NCI-H748 treated with DMSO at 0.1 percent for 48 hours (cell line): ENCODE measurements at places on chromosomes 5 and 9.

DNA sequence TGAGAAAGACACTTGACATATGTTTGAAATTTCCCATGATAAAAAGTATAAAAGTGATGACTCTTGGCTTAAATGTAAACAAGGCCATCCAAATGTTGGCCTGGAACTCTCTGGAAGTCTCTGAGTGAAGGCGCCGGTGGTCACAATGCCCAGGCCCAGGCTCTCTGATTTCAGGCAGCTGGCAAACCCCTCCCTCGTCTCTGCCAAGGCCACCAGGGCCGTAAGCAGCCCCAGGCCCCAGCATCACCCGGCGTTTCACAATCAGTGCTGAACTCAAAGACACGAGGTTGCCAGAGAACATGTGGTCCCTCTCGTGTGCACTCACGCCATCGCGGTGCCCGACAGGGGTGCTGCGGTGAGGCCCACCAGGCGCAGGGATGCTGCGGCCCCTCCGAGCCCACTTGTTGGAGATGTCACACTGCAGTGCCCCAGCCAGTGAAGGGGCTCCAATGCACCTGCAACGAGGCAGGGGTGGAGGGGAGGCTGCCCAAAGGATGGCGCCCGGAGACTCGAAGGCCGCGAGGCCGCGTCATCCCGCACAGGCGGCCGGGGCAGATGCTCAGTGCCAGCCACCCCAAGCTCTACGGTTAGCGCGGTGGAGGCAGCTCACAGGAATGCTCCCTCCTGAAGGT is 15.0 kb downstream of the LPCAT1 start:
- DNase-seq = no peak

GRCh38 chr9:70533492-70533891 is 119.0 kb upstream of the KLF9 start:
- DNase-seq = no peak

DNA sequence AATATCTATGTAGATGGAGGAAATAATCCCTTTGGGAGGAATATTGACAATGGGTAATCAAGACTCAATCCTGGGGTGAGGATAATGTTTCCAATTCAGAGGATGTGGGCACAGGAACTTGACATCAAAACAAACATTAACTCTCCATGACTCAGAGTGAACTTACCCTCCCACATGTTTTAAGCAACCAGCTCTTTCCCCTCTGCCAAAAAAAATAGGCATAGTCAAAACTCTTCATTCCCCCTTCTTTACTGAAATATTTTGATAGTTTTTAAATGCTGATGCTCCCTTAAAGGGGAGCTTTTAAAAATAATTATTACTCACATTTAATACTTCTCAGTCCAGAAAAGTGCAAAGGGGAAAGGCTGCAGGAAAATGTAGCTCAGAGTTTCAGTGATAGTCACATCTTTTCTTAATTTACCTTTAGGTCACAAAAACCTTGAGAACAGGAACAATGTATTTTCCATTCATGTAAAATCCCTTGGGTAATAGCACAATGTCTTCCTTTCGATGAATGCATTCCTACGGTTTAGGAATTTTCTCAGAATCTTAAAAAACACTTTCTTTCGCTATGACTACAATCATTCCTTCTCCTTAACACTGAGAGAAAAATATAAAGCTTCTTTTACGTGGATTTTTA is 298.4 kb upstream of the GRAMD2B start:
- DNase-seq = no peak

DNA sequence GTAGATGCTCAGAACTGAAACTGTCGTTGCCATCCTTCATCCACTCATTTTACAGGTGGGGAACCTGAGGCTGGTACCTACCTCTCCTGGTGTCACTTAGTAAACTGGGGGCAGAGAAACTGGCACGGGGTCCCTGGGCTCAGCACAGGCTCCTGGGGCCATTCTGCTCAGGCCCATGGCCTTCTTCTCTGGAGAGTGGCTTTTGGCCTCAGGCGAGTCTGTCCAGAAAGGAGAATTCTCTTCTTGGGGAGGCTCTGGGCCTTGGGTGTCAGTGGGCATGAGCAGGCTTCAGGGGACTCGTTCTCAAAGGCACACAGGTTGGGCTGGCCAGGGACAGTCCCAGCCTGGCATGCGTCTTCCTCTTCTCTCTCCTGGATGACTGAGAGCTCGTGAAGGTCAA is 24.6 kb downstream of the COL5A1 start:
- no peak for DNase-seq

- DNase-seq = no peak
These were observed 42.9 kb upstream of the FBXW11 start for GRCh38 chr5:172049226-172049796.

DNA sequence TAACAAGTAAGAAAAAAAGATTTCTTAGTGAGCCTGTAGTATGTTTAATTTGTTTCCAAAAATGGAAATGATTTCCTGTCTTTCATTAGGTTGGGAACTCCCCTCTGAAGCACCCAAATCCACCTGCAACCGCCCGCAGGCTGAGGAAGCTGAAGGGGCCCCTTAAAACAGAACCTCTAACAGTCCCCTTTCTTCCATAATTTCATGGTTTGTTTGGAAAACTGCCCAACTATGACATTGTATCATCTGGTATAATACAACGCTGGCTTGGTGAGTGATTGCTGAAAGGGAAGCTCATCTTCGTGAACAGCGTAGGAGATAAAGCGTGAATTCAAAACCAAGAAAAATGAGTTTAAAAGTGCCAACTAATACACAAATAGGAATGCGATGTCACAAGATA is 215.5 kb downstream of the FSTL4 start:
- DNase-seq = no peak

GRCh38 chr5:42037379-42037932 is 112.4 kb downstream of the FBXO4 start:
- no peak for DNase-seq

- no peak for DNase-seq
These were observed 59.3 kb downstream of the SLC22A5 start for GRCh38 chr5:132428484-132429462.

DNA sequence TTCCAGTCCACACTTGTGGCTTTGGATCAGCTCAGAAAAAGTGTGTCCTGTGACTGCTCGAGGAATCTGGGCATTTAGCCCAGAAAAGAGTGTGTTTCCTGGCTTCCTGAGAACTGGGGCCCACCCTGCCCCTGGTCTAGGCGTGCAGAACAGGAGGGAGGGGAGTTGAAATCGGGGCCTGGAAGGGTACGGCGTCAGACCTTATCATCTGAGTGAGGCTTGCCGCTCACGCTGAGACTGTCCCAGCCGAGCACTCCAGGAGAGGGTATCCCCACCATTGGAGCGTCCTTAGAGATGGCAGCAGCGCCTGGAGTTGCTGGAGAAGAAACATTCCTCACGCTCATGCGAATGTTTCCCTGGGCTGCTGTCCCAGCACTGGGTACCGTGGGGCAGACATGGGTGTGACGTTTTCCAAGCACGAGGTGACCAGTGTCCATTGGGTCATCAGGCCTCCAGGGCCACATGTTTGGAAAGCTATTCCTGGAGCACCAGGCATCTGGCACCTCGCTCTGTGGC is 22.5 kb downstream of the NEK6 start:
- no peak for DNase-seq

- no peak for DNase-seq
These were observed 83.8 kb upstream of the GNA14 start for GRCh38 chr9:77731930-77732329.

- no peak for DNase-seq
These were observed 98.2 kb downstream of the PCSK5 start for GRCh38 chr9:75988663-75989062.

DNA sequence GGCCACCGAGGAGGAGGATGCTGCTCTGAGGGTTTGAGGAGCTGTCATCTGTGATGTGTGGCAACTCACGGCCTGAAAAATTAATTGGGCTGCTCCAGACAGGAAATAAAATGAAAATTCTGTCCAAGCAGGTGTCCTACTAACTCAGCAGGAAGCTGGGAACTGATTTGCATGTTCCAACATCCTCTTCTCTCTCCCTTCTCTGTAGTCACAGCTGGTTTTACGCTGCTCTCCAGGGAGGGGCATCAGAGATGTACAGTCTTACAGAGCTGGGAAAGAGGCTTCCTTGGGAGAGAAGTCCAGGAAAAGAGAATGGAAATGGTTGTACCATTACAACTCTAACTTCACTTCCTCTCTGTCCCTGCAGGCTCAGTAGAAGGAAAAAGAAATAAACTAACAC is 24.2 kb upstream of the SIL1 start:
- no peak for DNase-seq

GRCh38 chr5:100787648-100788047 is 115.4 kb downstream of the ST8SIA4 start:
- DNase-seq = no peak

DNA sequence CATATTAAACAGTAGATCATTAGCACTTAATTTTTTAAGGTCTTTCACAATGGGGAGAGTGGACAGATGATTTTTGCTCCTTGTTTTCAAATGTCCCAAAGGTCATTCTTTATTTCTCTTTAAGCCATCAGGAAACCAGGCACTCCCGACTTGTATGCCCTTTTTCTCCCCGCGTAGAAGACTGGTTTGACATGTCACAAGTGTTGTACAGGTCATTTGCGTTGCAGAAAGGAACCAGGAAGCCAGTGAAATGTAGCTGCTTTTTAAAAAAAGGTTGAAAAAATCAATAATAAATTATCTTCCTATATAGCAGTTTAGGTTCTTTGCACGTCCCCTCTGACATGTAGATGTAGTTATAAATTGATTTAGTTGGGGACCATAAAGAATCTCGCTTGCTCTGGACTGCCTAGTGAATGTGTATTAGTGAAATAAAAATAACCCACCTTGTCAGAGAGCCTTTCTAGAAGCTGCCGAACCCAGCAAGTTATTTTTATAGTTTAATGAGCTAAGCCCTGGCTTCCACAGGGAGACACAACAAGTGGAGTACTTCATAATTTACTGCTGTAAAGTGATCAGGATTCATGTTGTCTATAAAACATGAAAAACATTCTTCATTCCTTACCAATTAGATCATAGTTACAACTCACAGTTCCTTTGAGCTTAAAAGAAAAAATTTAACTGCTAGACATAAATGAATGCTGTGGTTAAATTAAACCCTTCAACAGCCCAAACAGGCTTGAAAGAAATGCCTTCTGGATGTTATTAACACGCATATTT is 404.6 kb downstream of the CSNK1G3 start:
- DNase-seq = no peak

DNA sequence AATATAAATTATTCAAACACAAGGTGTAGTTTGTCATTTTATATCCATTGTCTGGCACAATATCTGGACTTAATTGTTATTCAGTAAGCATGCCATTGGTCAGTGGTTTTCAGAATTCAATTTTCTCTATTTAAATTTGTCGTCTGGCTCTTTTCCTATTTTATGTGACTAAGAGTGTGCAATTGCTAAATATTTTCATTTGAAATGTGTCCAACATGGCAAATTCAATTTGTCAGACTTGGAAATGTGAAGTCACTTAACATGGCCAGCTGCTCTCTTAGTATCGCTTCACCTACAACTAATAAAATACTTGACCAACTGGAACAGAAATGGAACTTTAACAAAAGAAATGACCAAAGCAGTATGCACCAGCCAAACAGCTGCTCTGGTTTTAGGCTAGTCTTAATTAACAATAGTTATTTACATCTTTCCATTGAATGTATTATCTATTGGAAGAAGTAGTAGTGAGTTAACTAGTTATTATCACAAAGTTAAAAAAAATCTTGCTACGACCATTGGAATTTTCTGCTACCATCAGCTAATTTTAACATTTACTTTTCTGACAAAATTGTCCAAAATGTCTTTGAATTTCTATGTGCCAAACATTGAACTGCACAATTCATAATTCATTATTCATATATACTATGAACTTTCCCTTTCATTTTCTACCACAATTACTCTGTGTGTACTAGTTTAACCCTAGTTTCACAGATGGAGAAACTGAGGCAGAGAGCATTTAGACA is 720.7 kb upstream of the FAM174A start:
- no peak for DNase-seq

GRCh38 chr5:76457674-76458485 is 54.8 kb downstream of the IQGAP2 start:
- DNase-seq = no peak

- no peak for DNase-seq
These were observed 2.3 kb downstream of the NTRK2 start for GRCh38 chr9:84671586-84672521.

DNA sequence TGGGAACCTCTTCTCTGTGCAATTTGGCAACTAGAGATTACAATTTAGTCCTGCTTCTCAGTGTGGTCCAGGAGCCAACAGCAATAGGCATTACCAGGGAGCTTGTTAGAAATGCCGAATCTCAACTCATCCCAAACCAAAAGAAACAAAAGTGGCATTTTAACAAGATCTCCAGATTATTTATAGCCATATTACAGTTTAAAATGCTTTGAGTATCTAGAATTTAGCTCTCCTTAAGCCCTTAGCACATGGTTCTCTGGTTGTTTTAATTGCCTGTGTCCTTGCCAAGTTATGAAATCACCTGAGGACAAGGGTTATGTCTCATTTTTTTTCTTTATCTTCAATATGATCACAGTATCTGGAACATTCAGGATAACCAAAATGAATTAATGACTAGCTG is 51.6 kb upstream of the TAS2R1 start:
- no peak for DNase-seq

DNA sequence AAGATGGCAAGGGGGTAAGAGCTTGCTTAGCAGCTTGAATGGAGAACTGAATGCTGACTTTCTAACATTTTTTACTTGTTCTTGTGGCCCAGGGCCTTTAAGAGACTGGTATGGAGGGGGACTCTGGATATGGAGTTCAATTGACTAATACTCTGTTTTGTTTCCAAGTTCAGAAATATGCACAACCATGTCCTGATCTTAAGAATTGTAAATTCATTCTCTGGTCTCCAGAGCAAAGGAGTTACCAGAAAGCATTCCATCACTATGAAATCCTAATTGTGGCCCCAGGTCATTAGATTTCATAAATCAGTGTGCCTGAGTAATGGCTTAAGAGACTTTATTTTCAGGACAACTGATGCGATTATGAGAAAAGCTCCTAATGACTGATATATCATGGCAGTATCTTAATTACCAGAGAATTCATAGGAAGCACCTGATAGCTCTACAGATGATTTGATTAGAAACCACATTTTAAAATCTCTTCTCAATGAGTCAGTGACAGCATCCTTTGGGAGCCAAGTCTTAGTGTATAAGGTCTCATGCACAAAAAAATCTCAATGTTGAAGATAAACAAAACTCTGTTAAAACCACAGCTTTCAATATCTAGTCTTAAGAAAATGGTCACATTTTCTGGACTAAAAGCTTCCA is 613.6 kb upstream of the KLF4 start:
- DNase-seq = no peak

GRCh38 chr5:145237843-145238242 is 597.3 kb downstream of the PRELID2 start:
- peak; percentile 82 for DNase-seq

GRCh38 chr9:135924628-135925338 is 17.4 kb upstream of the CAMSAP1 start:
- DNase-seq = no peak

DNA sequence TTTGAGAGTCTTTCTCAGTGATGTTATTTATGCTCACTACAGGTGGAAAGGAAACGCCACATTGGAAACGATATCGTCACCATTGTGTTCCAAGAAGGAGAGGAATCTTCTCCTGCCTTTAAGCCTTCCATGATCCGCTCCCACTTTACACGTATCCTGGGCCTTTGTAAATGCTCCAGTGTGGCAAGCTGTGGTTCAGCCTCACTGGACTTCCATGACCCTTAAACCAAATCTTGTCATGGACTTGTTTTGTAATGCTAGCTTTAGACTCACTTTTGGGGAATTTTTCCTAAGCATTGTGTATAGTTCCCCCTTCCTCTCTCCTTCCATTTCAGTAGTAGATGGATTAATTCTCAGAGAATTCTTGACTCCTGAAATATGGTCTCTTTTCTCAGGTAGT is 60.9 kb upstream of the SLC2A8 start:
- no peak for DNase-seq

- peak; percentile 76 for DNase-seq
These were observed 724 bp downstream of the SGTB start for GRCh38 chr5:65721050-65721719.

- DNase-seq = no peak
These were observed 20.8 kb downstream of the TMEM245 start for GRCh38 chr9:109098960-109099308.
